ENCODE measurements at places on chromosomes 2 and 18. TPM values are rescaled to one million over a fixed set of nuclear protein-coding genes. Genes with fewer than 3 reads are reported as not detected.

DNA sequence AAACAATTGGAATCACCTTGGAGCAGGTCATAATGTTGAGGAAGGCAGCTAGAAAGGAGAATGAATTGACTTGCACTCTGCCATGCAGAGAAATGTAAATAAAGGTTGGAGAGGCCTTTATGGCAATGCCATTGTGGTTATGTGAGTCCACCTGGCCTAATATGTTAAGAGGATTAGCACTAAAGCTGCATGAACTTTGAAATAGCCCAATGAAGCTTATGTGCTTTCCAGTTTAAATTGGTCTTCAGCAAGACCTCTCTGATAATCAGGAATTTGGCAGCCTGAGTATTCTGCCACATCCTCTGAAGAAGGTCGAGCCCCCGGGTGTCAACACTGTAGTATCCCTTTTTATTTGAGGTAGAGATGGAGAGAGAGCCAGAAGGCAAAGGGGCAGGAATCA, 464.9 kb downstream of the CDH2 start:
- H3K27me3 ChIP-seq, result no peaks in the 10 kb centered on the region
- H3K27ac ChIP-seq, result no peak overlapping the region
- no peak for DNase-seq

DNA sequence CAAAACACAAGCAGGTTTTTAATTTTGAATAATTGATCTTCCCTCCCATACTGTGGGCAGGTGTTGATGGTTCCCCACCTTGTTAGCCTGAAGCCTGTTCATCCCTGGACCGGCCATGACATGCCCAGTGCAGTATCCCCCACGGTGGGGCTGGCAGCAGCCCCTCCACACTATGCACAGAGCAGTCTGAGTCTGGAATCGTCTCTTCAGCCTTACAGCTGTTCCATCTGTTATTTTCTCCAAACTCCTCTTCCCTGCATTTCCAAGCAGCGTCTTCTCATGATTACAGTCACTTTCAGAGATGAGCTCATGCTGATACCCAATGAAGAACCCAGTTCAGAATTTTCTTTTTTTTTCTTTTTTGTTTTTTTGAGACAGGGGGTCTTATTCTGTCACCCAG, 68.2 kb downstream of the ADI1 start:
- H3K27ac ChIP-seq, result no peak overlapping the region
- H3K27me3 ChIP-seq, result no peaks in the 10 kb centered on the region
- DNase-seq, result no peak
- no peak overlapping the region for H3K4me3 ChIP-seq

GRCh38 chr18:58104096-58104495, 60.1 kb downstream of the NEDD4L start:
- DNase-seq, result no peak
- H3K4me1 ChIP-seq, result peaks cover 2% of the 10 kb centered on the region
- no peak overlapping the region for H3K4me3 ChIP-seq
- H3K36me3 ChIP-seq, result no peaks in the 10 kb centered on the region
- peaks cover 16% of the 10 kb centered on the region for H3K27me3 ChIP-seq
- H3K27ac ChIP-seq, result no peak overlapping the region

GRCh38 chr2:207782238-207783030, 12.7 kb upstream of the FZD5 start:
- no peak for DNase-seq
- no peak overlapping the region for H3K4me3 ChIP-seq
- H3K27me3 ChIP-seq, result no peaks in the 10 kb centered on the region
- H3K36me3 ChIP-seq, result no peaks in the 10 kb centered on the region
- no peaks in the 10 kb centered on the region for H3K4me1 ChIP-seq

DNA sequence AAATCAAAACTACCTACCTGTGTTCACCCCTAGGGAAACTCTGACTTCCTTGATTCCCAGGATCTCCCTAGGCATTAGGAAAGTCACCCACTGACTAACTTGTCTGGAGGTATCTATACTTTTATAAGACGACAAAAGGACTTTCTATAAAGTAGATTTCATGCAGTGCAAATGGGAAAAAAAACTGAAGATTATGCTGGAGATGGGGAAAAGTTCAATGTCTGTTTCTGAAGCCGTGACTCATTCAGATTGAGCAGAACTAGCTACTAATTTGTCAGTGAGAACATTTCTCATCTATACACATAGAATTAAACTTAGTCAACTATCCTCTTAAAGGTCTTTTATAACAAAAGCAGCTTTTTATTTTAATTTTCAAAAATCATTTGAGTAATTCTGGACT, 6.0 kb downstream of the SEPTIN10 start:
- H3K4me1 ChIP-seq, result peaks cover 7% of the 10 kb centered on the region
- H3K27me3 ChIP-seq, result peaks cover 45% of the 10 kb centered on the region
- no peak overlapping the region for H3K4me3 ChIP-seq

GRCh38 chr18:10431680-10432079, 22.8 kb upstream of the APCDD1 start:
- no peak overlapping the region for H3K4me3 ChIP-seq
- H3K4me1 ChIP-seq, result no peaks in the 10 kb centered on the region
- DNase-seq, result no peak

The C2orf80 gene
- not detected for total RNA-seq

DNA sequence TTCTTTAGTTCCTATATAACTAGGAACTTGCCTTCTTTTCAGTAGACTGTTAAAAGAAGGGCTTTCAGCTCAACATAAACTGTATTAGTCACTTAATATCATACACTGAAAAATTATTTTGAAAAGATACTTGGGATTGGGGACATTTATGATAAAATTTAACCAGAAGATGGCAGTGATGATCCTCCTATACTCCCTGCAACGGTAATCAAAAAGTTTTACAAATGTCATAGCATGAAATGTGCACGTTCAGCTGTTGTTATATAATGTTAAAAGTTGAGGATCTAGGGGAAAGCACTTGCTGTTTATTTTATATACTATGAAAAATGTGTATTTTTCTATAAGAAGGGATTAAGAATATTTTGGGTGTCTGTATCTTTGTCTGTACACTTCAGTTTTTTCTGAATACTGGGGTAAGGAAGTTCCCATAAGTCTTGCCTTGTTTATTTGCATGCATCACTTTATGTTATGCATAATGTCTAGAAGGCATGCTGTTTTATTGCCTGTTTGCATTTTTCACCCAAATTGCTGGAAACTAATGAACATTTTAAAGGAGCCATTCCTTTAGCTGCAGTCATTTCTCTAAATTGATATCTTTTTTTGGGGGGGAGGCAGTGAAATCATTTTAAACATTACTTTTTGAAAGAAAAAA, 19.0 kb downstream of the DYNC1I2 start:
- DNase-seq, result no peak
- H3K27me3 ChIP-seq, result no peaks in the 10 kb centered on the region
- peaks cover 8% of the 10 kb centered on the region for H3K4me1 ChIP-seq
- no peak overlapping the region for H3K4me3 ChIP-seq
- H3K36me3 ChIP-seq, result peaks cover 14% of the 10 kb centered on the region

The PPP4R1 gene
- total RNA-seq, result 32.2 TPM

The SPR gene
- 9.8 TPM for total RNA-seq

- peak; percentile 64 for DNase-seq
- no peak overlapping the region for H3K27ac ChIP-seq
- no peaks in the 10 kb centered on the region for H3K4me1 ChIP-seq
- no peak overlapping the region for H3K4me3 ChIP-seq
Observed at GRCh38 chr2:216777637-216778273, 82.1 kb downstream of the TNP1 start.

The DAW1 gene
- not detected for total RNA-seq

- no peak for DNase-seq
- no peak overlapping the region for H3K4me3 ChIP-seq
- no peak overlapping the region for H3K27ac ChIP-seq
- no peaks in the 10 kb centered on the region for H3K4me1 ChIP-seq
- H3K27me3 ChIP-seq, result peaks cover 2% of the 10 kb centered on the region
Observed at GRCh38 chr18:74472312-74472711, 15.2 kb upstream of the DIPK1C start.

DNA sequence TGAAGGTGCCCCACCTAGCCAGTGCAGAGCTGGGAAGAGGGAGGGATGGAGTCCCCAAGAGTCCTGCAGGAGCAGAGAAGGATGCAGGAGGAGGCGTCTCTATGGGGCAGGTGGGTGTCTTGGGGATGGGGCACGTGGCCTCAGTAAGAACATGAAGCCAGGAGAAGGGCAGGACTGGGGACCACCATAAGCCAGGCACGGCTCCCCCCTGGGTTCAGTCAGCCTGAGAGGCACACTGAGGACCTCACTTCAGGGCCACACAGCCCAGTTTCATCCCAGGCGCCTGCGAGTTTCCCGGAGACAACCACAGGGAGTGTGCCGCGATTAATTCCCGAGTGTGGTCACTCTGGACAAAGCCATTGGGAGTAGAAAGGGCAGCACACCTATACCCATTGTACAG, 120.3 kb downstream of the GYPC start:
- no peak overlapping the region for H3K27ac ChIP-seq
- H3K36me3 ChIP-seq, result no peaks in the 10 kb centered on the region
- H3K4me1 ChIP-seq, result no peaks in the 10 kb centered on the region
- no peak for DNase-seq

GRCh38 chr2:24919037-24919505, 966 bp downstream of the ADCY3 start:
- peak overlapping the region; percentile 90 for H3K27ac ChIP-seq
- H3K36me3 ChIP-seq, result peaks cover 29% of the 10 kb centered on the region
- peaks cover 1% of the 10 kb centered on the region for H3K27me3 ChIP-seq
- H3K4me1 ChIP-seq, result peaks cover 38% of the 10 kb centered on the region
- peak; percentile 80 for DNase-seq
- peak overlapping the region; percentile 83 for H3K4me3 ChIP-seq

DNA sequence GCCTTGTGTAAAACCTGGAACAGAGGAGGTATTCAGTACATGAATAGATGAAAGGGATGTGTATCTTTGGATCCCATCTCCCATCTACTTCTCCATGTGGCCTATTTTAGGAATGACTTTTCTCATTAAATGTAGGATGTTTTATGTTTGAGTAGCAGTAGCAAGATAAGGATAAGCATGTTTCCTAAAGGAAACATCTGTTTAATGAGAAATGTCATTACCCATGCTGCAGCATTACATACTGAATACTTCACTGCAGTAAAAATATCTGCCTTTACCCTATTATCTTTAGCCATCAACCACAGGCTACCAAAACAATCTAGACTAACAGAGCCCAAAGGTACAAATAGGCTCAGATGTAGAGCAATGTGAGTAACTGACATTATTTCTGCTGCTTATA, 419.2 kb upstream of the CYRIA start:
- DNase-seq, result no peak
- H3K27me3 ChIP-seq, result no peaks in the 10 kb centered on the region

DNA sequence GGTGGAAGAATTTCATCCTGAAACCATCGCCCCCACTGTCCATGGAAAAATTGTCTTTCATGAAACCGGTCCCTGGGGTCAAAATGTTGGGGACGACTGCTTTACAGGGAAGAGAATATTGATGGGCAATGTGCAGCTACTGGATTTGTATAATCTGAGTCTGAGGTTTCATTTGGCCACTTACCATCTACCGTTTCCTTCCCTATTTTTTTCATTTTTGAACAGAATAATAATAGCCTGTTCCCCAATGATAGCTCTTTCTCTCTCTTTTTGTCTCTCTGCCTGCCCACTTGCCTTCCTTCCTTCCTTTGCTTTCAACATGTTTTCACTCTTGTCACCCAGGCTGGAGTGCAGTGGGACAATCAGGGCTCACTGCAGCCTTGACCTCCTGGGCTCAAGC, 78.3 kb upstream of the TLK1 start:
- DNase-seq, result no peak
- H3K4me3 ChIP-seq, result no peak overlapping the region
- H3K4me1 ChIP-seq, result peaks cover 8% of the 10 kb centered on the region

DNA sequence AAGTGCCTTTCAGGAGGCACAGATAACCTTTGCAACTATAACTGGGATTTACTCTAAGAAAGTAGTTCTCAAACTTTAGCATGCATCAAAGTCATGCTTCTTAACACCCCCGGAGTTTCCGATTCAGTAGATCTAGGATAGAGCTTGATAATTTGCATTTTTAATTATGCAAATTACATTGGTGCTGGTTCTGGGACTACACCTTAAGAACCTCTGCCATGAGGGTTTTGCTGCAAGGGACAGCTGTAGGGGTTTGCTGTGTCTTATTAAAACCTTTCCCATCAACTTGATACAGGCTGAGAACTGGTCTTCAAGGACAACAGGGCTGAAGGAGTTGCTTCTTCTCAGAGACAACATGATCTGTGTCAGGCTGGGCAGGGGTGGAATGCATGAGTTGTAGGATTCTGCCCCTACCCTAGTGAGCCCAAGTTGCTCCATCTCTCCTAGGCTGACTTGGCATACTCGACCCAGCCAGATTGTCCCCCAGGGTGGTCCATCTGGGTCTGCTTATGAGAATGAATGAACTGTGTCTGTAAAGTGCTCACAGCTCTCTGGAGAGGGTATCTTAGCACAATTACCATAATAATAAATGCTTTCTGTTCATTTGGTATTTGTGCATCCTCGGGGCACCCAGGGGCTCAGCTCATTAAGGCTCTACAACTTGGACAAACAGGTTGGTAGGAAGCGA, 232.7 kb downstream of the CLIP4 start:
- H3K36me3 ChIP-seq, result no peaks in the 10 kb centered on the region
- DNase-seq, result no peak
- no peak overlapping the region for H3K27ac ChIP-seq
- no peak overlapping the region for H3K4me3 ChIP-seq
- H3K4me1 ChIP-seq, result no peaks in the 10 kb centered on the region

The HAAO gene
- total RNA-seq, result 1.2 TPM
